ENCODE measurements at places on chromosomes 5 and 9.

GRCh38 chr5:106601620-106602019, 1069.1 kb downstream of the EFNA5 start:
- no peak for DNase-seq

DNA sequence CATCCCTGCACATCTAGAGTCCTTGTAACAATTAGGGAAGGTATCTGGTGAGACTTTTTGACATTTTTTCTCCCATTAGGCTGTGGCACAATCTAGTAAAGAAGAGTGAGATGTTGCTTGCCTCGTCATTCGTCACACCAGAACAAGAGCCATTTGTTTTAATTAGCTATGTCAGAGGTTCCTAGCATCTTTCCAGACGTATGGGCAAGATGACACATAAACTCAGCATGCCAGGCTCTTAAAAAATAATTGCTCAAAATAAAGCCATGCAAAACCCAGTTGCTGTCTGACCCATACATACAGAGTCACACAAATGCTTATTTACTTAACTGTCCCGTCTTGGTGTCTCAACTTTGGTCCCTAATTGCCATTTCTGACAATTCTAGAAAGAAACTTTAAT, 125.9 kb downstream of the TRPM3 start:
- DNase-seq: no peak

GRCh38 chr9:69594180-69594579, 78.0 kb downstream of the APBA1 start:
- DNase-seq: no peak

GRCh38 chr9:134025606-134026541, 593 bp downstream of the BRD3OS start:
- DNase-seq: no peak

- DNase-seq: no peak
Observed at GRCh38 chr9:69089491-69089890, 53.9 kb downstream of the FXN start.

DNA sequence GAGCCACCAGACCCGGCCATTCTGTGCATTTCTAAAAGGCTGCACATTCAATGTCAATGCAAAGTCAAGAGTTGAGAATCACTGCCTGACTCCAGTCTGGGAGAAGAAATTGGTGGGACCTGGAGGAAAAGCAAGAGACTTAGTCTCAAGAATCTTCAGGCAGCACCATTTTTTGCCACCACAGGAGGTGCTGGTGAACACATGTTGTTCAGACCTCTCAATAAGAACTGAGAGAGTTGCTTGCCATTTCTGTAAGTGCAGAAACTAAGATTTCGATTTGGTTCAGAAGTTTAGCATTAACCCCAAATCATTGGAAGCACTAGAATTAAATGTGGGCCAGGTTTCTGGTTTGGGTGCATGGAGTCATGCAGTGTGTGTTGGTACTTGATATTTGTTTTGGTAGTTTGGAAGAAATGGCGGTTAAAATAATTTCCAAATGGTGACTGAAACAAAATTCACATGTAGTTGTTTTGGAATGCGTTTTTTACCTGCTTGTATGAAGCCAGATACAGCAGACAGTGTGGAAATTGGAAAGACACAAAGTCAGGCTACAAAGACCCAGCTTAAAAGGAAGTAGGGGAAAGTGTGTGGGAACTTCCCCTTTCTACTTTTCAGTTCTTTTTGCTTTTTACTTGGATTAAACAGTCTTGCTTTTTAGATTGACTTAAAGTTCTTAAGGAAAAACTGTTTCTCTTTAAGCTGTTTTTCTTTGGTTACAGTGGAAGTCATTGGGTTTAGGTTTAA, 20.4 kb downstream of the PDE8B start:
- no peak for DNase-seq

GRCh38 chr5:157369507-157369906, 90.5 kb upstream of the NIPAL4 start:
- no peak for DNase-seq

DNA sequence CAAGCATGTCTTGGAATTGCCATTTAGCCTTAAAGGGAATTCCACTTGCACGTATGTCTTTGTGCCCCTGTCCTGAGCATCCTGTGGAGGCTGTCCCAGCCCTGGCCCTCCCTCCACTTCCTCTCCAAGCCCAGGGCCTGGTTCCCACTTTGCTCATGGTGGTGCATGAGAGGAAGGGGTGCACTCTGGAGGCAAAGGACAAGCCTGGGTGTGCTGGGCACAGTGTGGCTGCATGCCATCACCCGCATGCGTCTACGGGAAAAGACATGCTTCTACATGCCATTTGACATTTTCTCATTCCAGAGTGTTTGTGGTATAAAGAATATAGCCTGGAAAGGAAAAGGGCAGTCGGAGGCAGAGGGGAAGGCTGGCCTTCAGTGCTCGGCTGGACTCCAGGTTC, 7.2 kb upstream of the IRX2 start:
- no peak for DNase-seq

DNA sequence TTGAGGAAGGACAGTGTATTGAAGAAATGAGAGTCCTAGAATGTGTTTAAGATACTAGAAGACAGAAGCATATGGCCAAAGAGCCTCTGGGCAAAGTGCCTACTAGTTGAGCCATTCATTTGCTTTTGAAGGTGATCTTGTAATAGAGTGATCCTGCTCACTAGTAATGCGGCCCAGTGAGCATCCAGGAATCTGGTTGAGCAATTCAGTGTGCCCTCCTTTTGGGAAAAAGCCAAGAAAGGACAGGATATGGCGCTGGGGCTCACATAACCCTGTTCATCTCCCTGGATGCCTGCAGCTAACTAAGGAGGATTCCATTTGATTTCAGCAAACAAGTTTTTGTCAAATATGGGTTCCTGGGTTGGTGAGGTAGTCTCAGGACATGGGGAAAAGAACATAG, 16.3 kb downstream of the ADAM19 start:
- no peak for DNase-seq

GRCh38 chr5:93995126-93995621, 253.8 kb upstream of the POU5F2 start:
- no peak for DNase-seq

GRCh38 chr5:130111746-130112145, 207.5 kb downstream of the CHSY3 start:
- DNase-seq: no peak

DNA sequence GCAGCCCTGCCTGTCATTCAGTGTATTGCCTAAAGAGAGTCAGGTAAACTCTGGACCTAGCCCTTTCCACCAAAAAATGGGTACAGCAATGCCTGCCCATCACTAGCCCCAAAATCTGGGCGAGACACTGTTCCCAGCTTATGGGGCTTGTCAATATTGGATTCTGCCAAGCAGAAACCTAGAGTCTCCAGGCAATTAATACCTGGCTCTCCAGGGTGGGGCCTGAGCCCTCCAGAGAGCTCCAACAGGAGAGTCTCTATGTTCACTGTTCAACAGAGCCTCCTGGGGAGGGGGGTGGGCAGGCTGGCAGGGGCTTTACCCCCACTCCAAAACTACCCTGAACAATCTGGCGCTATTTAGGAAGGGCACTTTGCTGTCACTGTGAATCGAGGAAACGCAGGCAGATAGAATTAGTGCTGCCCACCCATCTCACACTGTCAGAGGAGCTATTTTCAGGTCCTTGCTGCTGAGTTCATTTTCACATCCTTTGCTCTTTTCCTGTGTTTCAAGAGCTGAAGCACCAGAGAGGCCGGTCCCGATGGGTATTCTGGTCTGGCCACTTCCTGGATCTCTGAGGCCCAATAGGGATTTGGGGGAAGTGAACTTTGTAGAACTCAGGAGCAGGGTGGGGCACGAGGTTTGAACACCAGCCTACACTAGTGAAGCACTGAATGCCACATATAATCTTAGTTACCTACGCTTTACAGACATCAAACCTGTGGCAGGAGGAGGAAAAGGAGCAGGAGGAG, 121.8 kb downstream of the C5orf15 start:
- no peak for DNase-seq

DNA sequence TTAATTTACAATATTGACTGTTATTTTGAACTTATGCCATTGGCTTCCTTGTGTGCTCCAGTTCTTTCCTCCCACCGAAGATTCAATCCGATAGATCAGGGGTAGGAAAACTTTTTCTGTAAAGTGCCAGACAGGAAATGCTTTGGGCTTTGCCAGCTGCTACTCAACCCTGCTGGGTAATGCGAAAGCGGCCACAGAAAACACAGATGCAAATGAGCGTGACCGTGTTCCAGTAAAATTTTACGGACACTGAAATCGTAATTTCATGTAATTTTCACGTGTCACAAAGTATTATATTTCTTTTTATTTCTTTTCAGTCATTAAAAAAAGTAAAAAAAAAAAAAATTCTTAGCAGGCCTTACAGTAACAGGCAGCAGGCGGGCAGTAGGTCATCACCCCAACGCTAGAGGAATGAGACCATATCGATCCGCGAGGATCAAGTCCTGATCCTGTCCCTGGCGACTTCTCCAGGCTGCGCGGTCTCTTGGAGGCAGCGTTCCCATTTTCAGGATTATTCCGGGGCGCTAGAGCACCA, 599 bp downstream of the NMRK1 start:
- no peak for DNase-seq

GRCh38 chr5:173329491-173330337, 1.5 kb upstream of the STC2 start:
- no peak for DNase-seq

- no peak for DNase-seq
Observed at GRCh38 chr9:19380826-19381075, 715 bp upstream of the RPS6 start.

GRCh38 chr9:76441551-76442322, 17.2 kb upstream of the GCNT1 start:
- no peak for DNase-seq

- no peak for DNase-seq
Observed at GRCh38 chr5:135240781-135241360, 158.2 kb downstream of the MACROH2A1 start.

- no peak for DNase-seq
Observed at GRCh38 chr5:172881691-172882370, 47.8 kb downstream of the ERGIC1 start.

GRCh38 chr9:136229096-136230065, 16.2 kb downstream of the QSOX2 start:
- DNase-seq: no peak

GRCh38 chr9:36396985-36397384, 3.1 kb downstream of the RNF38 start:
- no peak for DNase-seq

- no peak for DNase-seq
Observed at GRCh38 chr9:93397661-93398373, 53.7 kb upstream of the FAM120A start.

- no peak for DNase-seq
Observed at GRCh38 chr9:99582814-99583213, 238.9 kb upstream of the NR4A3 start.

DNA sequence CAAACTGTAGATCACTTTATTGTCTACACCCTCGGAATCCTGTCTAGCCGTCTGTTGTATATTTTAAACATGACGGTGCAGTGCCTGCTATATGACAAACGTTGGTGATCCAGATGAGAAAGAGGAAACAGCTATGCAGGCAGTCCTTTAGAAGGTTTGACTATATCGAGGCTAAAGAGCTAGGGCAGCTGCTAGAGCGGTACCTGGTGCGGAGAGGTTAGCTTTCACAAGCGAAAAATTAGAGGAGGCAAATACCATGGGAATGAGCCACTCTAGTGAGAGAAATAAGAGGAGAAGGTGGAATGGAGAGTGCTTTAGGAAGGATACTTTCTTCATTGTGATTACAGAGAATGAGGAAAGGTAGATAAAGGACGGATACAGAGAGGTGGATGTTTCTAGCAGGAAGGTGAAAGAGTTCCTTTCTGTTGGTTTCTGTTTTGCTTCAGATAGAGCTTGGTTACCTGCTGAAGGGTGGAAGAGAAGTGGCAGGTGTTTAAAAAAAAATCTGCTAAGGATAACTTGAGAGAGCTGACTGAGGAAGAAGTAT, 959 bp upstream of the FBXL17 start:
- DNase-seq: no peak

GRCh38 chr9:107345327-107345726, 62.2 kb downstream of the RAD23B start:
- no peak for DNase-seq

DNA sequence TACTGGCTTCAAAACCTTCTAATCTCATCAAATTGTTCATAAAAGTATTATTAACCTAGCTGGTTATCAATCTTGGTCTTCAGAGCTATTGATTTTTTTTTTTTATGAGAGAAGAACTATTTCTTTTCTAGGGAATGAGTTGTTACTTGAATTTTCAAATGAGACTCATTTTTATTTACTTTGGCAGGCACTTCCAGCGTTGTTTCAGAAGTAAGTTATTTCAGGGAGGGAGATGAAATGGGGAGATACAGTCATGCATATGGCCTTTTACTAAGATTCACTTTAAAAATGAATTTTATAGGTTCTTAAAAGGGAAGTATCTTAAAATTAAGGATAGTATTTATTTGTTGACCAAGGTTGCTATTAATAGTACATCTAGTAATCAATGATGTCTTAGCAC, 129.6 kb downstream of the IZUMO3 start:
- no peak for DNase-seq
